ENCODE measurements at places on chromosomes 4 and X.
A peak's percentile ranks its signal among the peaks of the same experiment; 100 is the strongest.

GRCh38 chr4:15244354-15244753, 183.5 kb upstream of the C1QTNF7 start:
- no peak for DNase-seq

- DNase-seq = no peak
Observed at GRCh38 chr4:94757192-94758140, at the start of gene BMPR1B. BMPR1B (plus strand) TSS chr4:94757955; CDS start chr4:95104425, 346,470 bp downstream.

DNA sequence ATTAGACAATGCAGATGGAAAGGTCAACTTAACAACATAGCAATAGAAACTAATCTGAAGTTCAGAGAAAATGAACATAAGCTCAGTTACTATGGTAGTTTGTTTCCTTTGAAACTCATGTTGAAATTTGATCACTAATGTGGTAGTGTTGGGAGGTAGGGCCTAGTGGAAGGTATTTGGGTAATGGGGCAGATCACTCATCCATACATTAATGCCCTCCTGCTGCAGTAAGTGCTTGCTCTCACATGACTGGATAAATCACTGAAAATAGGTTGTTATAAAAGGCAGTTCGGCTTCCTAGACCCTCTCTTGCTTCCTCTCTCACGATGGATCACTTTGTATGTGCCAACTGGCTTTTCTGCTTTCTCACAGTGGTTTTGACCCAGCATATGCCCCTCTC, 567.4 kb upstream of the GALNT7 start:
- no peak for DNase-seq

DNA sequence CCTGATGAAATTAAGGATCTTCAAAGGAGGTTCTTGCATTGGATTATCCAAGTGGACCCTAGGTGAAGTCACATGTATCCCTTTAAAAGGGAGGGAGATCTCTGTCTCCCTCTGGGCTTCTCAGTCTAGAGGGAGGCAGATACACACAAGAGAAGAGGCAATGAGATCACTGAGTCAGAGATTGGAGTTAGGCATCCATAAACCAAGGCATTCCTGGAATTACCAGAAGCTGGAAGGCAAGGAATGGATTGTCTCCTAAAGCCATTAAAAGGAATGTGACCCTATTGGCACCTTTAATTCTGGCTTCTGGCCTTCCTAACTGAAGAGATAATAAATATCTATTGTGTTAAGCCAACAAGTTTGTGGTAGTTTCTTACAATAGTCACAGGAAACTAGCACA, 383.2 kb downstream of the PACRGL start:
- no peak for DNase-seq

GRCh38 chr4:158714937-158715336, 8.3 kb downstream of the PPID start:
- DNase-seq = no peak

- no peak for DNase-seq
Observed at GRCh38 chr4:137711502-137711901, 179.2 kb upstream of the PCDH18 start.

- no peak for DNase-seq
Observed at GRCh38 chr4:137640156-137640837, 108.0 kb upstream of the PCDH18 start.

GRCh38 chr4:5791654-5792053, 80.7 kb downstream of the EVC start:
- DNase-seq = no peak

GRCh38 chrX:24242649-24243175, 71.2 kb downstream of the SUPT20HL2 start:
- no peak for DNase-seq

GRCh38 chrX:133980406-133980805, 5.0 kb downstream of the GPC3 start:
- no peak for DNase-seq

GRCh38 chrX:125492439-125492838, 172.8 kb downstream of the TEX13C start:
- no peak for DNase-seq

DNA sequence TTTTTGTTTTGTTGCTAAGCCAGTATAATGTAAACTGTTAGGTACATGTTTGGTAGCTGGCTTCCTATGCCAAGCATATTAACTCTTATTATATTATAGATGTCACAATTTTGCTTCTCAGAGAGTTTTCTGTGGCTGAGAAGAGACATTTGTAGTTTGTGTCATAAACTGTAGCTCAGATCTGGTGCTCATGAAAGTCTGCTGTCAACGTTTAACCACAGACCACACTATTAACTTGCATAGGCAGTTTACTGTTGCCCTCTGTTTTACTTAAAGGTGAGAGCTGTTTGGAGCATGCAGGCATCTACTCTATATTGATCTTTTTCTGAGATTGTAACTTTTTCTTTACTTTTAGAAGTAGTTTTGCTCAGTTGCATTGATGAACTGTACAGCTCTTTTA, 166.8 kb downstream of the TLL1 start:
- no peak for DNase-seq

DNA sequence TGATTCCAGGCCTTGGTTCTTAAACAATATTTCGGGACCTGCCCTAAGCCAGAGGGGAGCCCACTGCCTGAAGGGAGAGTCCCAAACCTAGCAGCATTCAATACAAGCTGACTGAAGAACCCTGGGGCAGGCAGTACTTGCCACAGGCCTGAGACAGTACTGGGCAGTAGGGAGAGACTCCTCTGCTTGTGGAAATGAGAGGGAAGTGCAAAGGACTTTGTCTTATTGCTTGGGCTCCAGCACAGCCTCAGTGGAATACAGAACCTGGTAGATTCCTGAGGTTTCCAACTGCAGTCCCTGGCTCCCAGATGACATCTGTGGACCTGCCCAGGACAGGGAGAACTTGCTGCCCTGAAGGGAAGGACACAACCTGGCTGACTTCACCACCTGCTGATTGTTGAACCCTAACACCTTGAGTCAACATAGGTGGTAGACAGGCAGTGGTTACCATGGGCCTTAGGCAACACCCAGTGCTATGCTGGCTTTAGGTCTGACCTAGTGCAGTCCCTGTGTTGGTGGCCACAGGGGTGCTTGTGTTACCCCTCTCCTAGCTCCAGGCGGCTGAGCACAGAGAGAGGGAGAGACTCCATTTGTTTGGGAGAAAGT, 20.3 kb upstream of the ABCG2 start:
- DNase-seq = no peak

DNA sequence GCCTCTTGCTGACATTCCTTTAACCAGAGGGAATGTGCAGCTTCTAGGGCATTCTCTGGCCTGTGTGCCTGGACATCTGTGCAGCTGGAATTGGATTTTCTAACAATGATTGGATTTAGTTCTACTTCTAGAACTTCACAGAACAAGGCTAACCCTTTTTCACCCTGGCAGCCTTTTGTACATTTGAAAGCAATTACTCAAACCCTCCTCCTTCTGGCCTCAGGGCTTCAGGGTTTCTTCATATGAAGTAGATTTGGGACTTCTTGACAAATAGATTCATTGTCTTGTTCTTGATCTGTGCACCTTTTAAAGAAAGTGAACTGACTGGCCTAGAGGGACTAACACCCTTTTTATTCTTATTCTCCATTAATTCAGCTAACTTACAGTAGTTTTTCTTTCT, 30.1 kb downstream of the SPATA18 start:
- no peak for DNase-seq

- no peak for DNase-seq
Observed at GRCh38 chr4:82452026-82452425, 21.6 kb downstream of the ENOPH1 start.

DNA sequence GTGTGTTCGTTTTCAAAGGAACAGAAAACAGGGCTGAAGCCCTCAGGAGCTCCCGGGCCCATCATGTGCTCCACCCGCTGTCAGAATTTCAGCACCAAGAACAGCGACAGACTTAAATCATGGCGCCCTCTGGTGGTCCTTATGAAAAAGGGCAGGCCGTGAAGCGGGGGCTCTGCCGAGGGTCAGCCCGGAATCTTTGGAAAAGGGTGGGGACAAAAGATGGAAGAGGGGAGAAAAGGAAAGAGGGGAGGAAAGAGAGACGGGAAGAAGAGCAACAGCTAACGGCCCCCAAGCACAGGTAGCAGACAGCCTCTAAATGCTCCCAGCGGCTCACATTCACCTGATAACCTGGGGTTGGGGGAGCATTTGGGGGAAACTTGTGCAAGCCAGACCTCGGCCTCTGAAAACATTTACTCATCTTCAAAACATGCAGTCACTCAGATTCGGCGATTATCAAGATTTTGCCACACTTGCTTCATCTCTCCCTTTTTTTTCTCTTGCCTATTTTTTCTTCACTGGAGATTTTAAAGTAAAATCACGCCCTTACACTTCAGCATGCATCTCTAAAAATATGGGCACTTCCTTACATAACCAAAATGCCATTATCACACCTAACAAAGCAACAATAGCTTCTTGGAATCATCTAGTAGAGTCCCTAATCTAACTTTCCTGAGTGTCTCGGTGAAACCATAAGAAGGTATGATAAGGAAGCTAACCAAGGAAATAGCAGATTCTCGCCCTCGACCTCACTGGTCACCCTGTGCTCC, 28.1 kb upstream of the MAN2B2 start:
- peak; percentile 55 for DNase-seq

DNA sequence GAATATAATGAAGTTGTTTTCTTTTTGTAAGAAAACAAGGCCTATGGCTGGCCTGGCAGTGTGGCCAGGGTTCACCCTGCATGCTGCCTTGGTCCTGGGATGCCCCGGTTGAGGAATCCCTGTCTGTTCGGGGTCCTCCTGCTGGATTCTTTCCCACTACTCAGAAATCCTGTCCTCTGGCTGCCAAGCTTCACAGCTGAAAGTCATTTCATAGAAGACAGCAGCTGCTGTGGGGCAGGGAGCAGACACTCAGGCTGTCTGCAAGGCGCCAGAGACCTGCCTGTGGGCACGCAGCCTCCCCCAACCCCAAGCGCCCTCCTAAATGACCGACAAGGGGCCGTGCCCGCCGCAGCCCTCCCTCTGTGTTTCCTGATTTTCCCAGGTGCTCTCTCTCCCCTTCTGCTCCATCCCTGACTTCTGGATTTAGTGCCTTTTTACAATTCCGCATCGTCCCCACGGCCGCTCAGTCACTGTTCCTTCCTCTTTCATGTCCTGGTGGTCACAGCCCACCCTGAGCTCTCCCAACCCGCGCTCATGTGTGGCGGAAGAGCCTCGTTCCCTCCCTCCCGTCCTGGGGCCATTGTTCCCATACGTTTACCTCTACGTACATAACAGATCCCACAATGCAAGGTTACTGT, 27.5 kb downstream of the ZFYVE28 start:
- DNase-seq = no peak

GRCh38 chrX:4240541-4241194, 527.2 kb upstream of the PRKX start:
- no peak for DNase-seq

- DNase-seq = no peak
Observed at GRCh38 chr4:14237911-14238310, 610.4 kb upstream of the BOD1L1 start.

GRCh38 chr4:56251556-56251955, 135.7 kb downstream of the AASDH start:
- no peak for DNase-seq

DNA sequence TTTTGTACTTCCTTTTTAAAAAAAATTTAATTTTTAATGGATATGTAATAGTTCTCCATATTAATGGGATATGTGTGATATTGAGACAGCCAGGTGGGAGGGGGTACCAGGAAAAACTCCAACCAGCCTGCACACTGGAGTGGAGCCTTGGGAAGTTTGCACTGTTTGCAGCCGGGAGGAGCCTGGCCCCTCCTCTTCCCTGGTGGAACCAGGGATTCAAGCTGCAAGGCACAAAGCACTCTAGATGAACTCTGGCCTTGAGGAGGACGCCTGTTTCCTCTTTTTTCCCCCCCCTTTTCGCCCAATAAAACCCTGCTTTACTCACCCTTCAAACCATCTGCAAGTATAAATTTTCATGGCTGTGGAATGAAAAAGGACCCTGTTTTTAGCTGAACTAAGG, 48.2 kb upstream of the GC start:
- no peak for DNase-seq

DNA sequence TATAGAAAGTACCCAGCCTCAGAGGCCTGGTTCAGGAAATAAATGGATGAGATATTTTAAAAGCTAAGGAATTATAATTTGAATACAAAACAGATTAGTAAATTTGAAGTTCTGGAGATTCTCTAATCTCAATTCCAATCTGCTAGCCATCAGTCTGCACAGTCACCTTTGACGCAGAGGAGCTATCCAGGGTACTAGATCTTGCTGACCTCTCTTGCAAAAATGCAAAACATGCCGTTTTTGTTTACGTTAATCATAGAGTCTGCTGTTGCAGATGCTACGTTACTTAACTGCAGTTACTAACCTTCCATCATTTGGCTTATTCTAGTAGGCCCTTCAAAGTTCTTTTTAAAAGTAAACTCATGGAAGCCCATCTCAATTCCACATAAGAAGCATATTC, 10.4 kb downstream of the CCSER1 start:
- peak; percentile 19 for DNase-seq

GRCh38 chr4:53680168-53680567, 88.9 kb upstream of the LNX1 start:
- DNase-seq = no peak

DNA sequence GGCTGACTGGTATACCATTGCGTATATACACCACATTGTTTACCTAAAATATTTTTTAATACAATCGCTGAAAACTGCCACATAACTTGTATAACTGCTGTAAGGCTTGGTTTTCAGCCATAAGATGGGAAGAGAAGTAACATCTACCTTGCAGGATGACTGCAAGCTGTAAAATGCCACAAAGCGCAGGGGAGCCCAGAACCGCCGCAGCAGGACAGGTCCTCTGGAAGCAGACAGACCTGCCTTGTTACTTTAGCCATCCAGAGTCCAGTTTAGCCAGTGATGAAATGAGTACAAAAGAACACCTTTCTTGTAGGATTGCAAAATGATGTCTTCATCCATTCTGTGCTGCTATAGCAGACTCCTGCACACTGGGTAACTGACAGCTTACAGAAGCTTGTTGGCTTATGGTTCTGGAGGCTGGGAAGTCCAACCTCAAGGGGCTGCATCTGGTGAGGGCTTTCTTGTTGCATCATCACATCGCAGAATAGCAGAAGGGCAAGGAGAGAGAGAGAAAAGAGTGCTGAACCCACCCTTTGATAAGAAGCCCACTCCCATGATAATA, 4.1 kb upstream of the CTBP1 start:
- DNase-seq = no peak

DNA sequence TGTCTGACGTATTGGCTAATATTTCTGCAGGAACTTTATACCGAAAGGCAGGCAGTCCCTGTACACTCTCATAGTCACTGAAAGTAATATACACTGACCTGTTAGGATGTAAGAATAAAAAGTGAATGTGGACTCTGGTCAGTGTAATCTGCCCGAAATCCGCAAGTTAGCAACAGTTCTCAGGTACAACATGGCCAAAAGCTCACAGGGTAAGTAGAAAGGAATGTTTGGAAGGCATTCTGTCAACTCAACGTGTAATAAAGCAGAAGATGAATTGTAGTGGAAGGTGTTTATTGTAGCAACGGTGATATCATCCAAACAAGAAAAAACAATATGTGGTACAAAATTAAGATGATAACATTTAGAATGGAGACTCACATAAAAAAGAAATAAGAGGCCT, 26.0 kb upstream of the NUP54 start:
- DNase-seq = no peak
